ENCODE measurements at places on chromosomes 7 and 10. TPM values are rescaled to one million over a fixed set of nuclear protein-coding genes. Genes with fewer than 3 reads are reported as not detected.

- no peak for DNase-seq
These were observed 30.9 kb downstream of the TMEM120A start for GRCh38 chr7:75963381-75963995.

DNA sequence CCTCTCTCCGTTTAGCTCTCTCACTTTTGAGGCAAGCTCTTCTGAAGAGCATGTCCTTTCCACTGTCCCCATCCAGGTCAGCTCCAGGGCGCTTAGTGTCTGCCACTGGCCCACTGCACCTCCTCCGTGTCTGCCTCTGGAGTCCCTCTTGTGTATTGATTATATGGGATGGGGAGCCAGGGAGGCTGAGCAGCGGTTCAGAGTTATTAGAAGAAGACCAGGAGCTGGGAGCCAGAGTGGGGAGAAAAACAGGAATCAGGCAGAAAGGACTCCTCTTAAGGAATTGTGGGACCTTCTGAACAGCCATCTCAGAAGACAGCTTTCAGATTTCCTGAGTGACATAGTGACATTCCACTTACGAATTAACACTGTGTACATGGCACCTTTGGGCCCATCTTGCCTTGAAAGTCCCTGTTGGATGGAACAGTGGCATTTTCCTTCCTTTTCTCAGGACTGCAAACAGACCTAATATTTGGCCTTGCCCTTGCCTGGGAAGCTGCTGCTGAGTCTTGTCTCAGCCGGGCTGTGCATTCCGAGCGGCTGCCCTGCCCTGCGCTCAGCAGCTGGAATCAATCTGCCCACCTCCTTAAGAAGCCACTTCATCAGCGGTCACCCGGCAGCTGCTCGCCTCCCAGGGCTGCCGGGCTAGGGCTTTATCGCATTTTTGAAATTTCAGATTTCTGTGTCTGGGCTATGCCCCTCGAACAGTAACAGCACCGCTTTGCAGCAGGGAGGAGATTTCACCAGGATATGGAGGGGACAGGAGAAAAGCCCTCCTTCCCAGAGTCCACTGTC, 81.1 kb upstream of the PRKG1 start:
- no peak for DNase-seq

DNA sequence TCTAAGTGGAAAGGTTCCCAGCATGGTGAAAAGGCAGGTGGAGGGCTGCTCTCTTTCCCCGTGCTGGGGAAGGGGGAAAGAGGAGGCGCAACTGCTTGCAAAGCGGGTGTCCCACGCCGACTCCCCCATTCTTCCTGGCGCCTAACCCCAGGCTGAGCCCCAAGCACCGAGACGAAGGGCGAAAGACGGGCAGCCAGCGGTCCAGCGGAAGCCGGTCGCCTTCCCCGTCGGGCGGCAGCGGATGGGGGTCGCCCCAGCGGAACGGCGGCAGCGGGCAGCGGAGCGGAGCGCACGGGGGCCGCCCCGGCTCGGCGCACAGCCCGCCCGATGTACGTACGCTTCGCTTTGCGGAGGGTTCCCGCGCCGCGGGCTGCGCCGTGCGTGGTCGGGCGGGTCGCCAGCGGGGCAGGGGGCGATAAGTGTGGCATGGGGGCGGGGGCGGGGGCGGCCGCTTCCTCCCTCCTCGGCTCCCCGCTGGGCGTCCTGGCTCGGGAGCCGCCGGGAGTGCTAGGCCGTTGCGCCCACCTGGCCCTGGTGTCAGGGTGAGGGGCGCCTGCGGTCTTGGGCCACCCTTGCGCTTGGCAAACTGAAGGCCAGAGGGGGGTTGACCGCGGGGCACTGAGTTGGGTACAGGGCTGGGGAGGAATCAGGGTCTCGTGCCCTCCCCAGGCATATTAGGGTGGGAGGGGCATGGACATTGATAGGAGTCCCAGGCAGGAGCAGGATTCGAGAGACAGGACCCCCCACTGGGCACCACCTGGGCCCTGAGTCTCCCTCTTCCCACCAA, 35.2 kb upstream of the HSPB1 start:
- no peak for DNase-seq

- no peak for DNase-seq
These were observed 82.0 kb downstream of the VWC2 start for GRCh38 chr7:49855281-49855980.

DNA sequence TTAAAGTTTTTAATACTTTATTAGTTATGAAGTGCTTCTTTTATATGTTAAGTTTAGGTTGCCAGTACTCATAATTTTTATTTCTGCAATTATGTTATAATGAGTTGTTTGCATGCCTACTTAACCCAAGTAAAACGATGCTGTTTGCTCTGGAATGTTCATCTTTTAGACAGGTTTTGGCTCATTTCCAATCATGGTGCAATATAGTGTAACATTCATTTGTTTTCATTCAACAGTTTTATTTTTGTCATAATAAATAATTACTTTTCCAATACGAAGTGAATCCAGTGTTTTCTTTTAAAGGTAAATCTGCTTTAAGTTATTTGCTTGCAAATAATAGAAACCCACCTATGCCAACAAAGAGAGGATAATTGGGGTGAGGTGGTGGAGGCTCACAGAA, 22.1 kb downstream of the ARL5B start:
- DNase-seq, result no peak

- DNase-seq, result no peak
These were observed 677.0 kb upstream of the POT1 start for GRCh38 chr7:125606671-125607070.

GRCh38 chr7:80039251-80039884, 95.3 kb upstream of the GNAI1 start:
- no peak for DNase-seq

DNA sequence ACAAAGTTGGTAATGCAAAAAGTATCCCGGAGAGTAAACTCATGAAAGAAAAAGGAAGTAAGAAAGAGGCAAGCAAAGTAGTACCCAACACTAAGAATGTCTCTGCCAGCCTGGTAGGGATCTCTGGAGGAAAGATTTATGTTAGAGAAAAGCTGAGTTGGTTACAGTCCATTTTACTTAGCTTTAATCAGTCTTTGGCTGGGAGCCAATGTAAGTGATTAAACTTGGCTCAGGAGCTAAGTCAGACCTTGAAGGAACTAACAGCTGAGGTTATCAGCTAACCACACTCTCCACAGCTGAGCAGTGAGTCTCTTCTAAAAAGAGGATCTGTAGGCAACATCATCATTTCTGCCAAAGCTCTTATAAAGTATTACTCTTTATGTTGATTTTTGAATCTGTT, 148.0 kb downstream of the ANKRD7 start:
- DNase-seq, result no peak

The PIK3AP1 gene
- total RNA-seq, result 11.5 TPM

- DNase-seq, result no peak
These were observed 2.0 kb downstream of the CLEC5A start for GRCh38 chr7:141944811-141945210.

DNA sequence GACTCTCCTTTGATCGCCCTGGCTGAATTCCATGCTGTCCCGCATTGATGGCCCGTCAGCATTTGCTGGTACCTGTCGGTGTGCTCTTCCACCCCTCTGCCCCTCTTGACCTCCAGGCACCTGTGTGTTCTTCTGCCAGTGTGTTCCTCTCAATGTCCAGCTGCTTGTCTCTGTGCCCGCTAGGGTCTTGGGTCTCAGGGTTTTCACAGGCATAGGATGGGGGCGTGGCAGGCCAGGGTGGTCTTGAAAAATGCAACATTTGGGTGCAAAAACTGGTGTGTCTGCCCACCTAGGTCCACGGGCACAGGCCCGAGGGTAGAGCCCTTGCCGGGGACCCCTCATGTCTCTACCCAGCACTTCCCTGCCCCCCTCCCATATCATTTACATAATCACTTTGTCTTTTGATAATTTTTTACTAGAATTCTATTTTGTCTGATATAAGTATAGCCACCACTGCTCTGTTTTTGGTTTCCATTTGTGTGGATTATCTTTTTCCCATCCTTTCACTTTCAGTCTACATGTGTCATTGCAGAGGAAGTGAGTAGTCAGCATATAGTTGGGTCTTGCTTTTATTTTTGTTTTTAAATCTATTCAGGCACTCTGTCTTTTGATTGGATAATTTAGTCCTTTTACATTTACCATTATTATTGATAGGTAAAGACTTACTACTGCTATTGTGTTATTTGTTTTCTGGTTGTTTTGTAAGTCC, 46.6 kb upstream of the ADRA2A start:
- DNase-seq, result no peak

DNA sequence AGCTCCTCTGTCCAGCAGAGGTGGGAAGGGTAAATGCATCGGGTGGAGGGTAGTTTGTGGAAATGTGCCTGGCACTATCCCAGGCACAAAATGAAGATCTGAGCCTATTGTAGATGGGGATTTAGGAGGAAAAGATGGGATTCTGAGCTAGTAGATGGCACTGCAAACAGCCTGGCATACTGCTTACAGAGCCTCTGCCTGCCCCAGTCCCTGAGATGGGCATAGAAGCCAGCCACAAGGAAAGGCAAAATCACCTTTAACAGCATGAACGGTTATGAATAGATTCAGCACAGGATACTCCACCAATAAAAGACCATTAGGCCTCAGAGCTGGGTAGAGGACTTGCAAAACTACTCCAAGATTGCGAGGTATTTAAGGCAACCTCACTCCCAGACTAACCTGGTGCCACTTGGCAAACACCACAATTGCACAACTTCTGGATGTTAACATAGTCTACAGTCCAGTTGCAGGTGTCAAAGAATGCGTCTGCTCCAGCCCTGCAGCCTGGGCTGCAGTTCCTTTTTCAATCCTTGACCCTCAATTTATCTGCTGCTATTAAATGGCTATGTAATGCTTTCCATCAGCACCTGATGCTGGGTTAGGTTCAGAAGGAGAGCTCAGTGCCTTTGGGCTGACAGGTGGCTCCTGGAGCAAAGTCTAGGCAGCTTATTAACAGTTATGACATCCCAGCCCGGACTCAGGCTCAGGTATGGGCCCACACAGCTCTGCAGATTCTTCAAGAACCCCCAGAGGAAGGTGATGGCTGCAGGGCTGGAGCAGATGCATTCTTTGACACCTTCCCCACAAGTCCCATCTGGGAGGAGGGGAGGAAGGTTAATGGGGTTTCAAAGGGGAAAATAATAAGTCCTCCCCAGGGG, 34.0 kb downstream of the CDHR3 start:
- no peak for DNase-seq

- no peak for DNase-seq
These were observed 124.2 kb downstream of the RNF32 start for GRCh38 chr7:156764766-156765165.

The CAMK2B gene
- 0.63 TPM for total RNA-seq

- no peak for DNase-seq
These were observed 26.5 kb downstream of the GTF2IRD1 start for GRCh38 chr7:74479961-74480829.

DNA sequence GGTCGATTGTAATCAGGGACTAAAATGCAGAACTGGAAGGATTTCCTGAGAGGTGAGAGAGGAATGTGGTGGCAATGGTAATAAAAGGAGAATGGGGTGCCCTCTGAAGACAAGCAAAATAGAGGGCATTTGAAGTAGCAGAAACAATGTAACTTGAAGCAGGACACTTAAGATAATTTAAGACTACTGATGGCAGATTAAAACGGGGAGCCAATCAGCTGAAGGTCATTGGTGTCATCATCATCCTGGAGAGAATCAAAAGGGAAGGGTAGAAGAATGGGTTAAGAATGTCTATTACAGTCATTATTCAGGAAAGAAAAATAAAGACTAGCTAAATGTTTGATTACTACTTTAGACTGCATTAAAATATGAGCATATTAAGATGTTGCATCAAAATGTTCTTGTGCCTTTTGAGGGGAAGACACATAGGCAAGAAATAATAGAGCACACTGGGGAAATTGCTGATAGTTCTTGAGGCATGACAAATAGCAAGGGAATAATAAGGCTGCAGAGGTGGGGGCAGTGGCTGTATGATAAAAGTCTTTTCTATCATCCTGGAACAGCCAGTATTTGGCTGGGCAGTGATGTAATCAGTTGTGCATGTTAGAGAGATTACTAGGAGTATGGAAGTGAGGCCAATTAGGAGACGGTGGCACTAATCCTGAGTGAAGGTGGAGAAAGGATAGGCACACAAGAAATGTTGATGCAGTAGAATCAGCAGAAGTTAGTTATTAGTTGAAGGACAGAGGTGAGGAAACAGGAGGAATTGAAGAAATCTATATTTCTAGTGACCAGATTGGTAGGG, 60.2 kb downstream of the CCDC71L start:
- no peak for DNase-seq

DNA sequence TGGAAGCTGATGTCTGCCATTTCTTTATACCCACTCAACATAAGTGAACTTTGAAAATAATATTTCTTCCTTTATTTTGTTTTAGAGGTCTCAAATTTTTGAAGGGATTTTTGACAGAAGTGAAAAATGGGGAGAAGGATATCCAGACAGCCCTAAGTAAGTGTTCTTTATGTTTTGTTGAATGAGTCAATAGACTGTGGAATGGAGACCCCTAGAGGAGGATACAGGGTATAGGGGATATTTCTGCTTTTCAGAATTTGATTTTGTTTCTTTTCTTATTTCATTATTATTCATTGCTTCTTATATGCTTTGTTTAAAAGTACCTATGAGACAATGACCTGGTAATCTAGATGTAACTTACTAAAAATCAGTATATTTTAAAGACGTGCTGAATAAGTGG, 34.4 kb downstream of the PLEKHA8 start:
- no peak for DNase-seq

DNA sequence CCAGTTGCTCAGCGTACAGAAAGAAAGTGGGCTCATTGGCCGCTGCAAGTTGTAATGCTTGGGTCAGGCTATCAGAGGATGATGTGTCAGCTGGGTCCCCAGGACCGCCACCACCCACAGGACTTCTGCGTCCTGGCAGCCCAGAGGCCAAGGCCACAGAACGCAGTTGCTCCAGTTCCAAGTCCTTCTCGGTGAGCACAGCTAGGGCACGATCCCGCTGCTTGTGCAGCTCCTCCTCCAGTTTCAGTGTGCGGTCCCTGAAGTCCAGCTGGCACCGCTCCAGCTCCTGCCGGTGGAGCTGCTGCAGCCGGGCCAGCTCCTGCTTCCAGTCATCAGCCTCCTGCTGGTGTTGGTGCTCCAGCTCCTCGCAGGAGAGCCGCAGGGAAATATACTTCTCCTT, 3.0 kb downstream of the GCC1 start:
- DNase-seq, result no peak

DNA sequence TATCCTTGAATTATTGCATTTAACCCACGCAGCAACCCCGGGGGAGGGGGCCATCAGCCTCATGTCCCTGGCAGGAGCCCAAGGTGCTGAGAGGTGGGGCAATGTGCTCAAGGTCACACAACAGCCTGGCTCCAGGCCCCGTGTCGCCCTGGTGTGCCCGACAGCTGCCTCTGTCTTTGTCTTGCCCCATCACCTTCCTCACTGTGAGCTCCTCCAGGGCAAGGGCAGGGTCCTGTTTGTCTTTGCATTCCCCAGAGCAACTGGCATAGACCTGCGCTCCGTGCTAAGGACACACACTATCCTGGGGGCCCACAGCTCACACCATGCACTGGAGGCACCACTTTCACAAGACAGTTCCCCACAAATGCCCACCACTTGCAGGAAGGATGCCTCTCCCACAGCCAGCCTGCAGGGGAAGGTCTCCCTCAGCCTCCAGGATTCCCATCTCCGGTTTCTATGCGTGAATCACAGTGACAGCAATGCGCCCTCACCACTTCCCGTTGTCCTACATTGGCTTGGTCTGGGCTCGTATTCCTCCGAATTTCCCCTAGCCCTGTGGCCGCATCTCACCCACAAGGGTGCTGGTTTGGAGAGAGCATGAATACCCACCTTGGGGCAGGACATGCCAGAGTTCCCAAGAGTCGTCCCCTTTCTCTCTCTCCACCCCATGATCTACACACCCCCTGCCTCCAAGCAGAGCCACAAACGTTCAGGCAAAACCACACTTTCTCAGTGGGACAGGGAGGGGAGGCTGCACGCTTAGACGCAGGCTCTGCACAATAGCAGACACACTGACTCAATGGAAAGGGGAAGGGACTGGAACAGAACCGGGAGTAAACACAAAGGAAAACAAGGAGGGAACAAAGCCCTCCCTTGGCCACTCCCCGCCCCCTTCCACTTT, 10.3 kb downstream of the ITPRIP start:
- DNase-seq, result no peak

Data from activated CD8-positive, alpha-beta memory T cell treated with anti-CD3 and anti-CD28 coated beads, Interleukin-2, amount 10 ng/mL, durations not matched to agents 7 days and 5 days (primary cell).